ENCODE measurements at places on chromosomes 1 and 21.
A peak's percentile ranks its signal among the peaks of the same experiment; 100 is the strongest.

DNA sequence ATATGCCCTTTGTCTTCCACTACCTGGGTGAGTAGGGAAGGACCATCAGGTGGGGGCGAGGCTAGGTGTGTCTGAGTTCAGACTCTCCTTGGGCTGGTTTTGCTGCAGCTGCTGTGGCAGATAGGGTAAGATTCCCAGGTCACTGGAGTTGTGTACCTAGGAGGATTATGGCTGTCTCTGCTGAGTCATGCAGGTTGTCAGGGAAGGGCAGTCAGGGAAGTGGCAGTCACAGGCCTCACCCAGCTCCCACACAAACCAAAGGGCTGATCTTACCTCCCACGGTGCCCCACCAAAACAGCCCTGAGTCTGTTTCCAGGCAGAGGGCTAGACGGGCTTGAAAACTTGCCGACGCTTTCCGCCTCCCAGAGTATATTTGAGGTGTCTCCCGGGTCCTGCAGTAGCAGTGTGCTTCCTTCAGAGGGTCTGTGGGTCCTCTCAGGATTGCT lies 201.6 kb upstream of the PLXNA2 start:
- no peak for DNase-seq

- no peak for DNase-seq
Observed at GRCh38 chr1:228092342-228093049, 10.0 kb downstream of the ARF1 start.

GRCh38 chr1:32693455-32694174 lies 9.0 kb downstream of the SYNC start:
- DNase-seq: no peak

- DNase-seq: no peak
Observed at GRCh38 chr21:33981391-33982101, 65.9 kb upstream of the ATP5PO start.

GRCh38 chr1:229617351-229618100 lies 8.4 kb downstream of the TAF5L start:
- DNase-seq: no peak

DNA sequence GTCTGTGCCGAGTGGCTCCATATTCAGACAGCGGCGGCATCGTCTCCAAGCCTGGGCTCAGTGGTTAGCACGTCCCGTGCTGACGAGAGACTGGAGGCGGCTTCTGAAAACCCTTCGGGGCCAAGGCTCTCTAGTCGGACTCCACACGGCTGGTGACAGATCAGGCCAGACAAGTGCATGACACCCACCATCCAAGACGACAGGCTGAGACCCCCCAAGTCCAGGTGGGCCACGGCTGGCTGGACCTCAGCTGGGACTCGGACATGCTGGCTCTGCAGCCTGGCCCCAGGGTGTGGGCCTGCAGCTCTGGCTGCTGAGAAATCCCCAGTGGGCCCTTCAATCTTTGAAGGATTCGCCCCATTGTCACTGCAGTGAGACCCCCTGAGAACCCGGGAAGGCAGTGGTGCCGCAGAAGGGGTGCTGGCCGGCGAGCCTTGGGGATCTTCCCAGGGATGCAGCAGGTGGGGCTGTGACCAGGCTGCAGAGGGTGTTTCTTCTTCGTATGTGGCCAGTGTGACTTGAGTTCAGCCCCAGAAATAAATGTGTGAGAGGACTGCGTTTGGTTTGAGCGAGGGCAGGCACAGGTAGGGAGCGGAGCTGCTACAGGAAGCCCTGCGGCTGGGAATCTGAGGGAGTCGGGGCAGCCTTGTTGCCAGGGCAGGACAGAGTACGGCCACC lies 15.9 kb upstream of the SLC19A1 start:
- DNase-seq: no peak

DNA sequence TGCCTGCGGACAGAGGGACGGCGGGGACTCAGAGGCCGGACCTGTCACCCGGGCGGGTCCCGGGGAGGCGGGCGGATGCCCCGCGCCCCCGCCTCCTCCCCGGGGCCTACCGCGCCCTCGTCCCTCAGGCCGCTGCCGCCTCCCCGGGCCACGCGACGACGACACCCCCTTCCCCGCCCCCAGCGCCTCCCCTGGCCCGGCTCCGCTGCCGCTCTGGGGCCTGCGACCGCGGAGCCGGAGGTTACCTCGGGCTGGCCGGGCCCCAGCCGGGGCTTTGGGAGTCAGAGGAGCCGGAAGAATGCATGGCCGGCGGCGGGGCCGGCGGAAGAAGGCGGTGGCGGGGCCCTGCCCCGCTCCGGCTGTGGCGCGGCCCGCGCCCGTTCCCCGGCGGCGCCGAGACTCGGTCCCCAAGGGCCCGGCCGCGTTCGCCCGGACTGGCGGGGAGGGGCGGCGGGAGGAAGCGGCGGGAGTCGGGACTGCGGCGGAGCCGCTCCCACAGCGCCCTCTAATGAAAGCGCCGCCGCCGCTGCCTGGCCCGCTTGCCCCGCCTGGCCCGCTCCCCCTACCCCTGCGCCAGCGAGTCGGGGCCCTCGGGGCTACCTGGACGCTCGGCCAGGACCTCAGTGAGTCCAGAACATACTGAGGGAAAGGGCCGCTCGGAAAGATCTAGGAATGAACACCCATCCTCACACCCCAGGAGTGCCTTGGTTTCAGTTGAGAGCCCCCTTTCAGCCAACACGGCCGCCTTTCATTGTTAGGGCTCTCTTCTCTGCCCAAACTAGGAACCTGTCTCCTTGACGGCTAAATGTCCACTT lies at the start of gene LPGAT1:
LPGAT1 (minus strand) TSS at position 436 of the 815 bp plus-strand sequence. CDS start 1,467 bp downstream, outside the sequence.
- DNase-seq: peak; percentile 90

DNA sequence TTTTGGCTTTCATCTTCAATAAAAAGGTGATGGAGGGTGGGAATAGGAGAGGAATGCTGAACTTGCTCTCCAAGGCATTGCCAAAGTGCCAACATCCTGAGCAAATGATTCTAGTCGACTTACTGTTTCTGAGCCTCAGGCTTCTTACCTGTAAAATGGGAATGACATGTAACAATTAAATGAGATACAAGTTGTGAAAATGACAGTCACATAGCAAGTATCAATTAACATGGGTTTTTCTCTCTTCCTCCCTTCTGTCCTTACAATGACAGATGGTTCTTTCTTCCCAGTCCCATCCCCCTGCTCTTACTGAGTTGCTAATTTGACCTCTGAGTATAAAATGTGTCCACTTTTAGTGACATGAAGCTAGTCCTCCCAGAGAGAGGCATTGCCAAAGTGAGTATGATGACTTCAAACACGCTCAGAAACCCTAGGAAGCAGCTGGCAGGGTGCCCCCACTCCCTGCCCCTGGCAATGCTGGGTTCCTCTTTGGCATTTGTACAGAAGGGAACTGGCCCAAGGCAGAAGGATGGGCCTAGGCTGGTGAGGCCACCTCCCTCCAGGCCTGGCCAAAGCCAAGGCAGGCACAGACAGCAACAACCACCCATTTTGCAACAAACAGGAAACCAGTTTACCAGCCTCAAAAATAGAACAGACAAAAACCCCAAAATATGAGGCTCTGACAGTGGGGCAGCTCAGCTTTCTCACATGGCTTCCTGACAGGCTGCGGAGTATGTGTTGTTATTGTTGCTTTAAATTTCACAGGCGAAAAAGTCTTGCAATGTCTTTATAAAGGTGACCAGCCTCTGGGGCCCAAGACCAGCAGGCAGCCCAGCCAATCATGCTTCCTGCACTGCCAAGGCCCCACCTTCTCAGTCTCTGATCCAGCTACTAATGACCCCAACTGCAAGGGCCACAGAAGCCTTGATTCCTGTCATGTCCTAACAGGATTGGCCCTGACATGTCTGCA lies 115.9 kb downstream of the HIVEP3 start:
- DNase-seq: peak; percentile 65

- no peak for DNase-seq
Observed at GRCh38 chr1:19220991-19221390, 10.9 kb upstream of the UBR4 start.

DNA sequence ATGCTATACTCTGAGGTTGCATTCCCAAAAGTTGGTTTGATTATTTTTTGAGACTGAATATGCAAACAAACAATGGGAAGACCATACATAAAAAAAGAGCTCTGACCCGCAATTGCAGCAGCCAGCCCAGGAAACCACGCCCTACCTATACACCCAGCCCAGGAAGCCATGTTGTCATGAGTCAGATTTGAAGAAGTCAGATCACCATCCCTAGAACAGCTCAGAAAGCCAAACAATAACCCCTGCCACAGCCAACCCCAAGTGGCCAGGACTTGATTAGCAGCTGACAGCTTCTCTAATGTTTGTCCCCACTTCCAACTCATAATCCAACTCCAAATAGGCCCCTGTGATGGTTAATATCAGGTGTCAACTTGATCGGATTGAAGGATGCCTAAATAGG lies 621.9 kb downstream of the NPHP4 start:
- no peak for DNase-seq

- DNase-seq: no peak
Observed at GRCh38 chr21:33761441-33762036, 119.2 kb downstream of the ITSN1 start.
